ENCODE measurements at places on chromosomes 7 and 10.
A peak's percentile ranks its signal among the peaks of the same experiment; 100 is the strongest.

DNA sequence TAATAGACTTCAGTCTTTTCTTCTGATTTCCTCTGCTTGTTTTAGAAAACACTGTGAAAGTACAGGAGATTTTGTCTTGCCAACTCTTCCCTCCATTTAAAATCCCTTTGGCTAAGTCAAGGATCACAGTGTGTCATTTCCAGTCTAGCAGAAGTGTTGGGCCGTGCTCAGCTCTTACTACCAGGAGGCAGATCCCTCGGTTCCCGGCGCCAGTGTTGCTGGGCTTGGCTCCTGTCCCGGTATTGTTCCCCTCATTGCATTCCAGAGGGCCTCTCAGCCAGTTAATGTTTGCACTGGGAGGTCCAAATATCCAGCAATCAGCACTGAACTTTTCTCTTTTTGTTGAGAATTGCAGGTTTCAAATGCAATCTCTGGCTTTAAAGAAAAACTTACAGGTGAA is 612.1 kb upstream of the MGMT start:
- DNase-seq: peak; percentile 19

- no peak for DNase-seq
Measured at GRCh38 chr7:133253519-133253875, 619 bp downstream of the EXOC4 start.

- DNase-seq: no peak
Measured at GRCh38 chr7:137891016-137891655, 44.4 kb upstream of the DGKI start.

DNA sequence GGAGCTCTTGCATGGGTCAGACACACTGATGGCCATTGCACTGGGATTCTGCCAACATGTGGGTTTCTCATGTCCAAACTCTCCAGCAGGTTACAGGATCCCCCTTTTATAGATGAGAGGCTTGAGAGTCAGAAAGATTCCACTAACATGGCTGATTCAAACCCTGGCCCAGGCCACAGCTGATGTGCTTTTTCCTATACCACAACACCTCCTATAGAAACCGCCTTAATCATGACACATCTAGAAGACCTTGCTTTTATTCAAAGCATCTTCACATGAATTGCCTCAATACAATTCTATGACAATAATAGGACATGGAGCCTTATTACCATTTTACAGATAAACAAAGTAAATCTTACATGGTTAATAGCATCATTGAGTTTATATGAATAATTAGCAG is 188.6 kb downstream of the DPY19L1 start:
- DNase-seq: no peak

DNA sequence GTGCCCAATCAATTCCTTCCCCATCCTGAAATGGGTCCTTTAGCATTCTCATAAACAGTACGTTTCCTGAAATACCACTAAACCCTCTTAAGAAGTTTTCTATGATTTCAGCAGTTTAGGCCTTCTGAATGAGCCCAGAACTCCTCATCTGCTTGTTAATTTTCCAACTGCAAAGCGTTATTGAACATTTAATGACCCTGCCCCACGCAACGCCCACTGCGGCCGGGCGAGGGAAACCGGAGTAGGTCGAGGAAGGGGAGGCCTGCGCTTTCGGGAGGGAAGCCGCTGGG is 608 bp upstream of the UBN2 start:
- DNase-seq: no peak

DNA sequence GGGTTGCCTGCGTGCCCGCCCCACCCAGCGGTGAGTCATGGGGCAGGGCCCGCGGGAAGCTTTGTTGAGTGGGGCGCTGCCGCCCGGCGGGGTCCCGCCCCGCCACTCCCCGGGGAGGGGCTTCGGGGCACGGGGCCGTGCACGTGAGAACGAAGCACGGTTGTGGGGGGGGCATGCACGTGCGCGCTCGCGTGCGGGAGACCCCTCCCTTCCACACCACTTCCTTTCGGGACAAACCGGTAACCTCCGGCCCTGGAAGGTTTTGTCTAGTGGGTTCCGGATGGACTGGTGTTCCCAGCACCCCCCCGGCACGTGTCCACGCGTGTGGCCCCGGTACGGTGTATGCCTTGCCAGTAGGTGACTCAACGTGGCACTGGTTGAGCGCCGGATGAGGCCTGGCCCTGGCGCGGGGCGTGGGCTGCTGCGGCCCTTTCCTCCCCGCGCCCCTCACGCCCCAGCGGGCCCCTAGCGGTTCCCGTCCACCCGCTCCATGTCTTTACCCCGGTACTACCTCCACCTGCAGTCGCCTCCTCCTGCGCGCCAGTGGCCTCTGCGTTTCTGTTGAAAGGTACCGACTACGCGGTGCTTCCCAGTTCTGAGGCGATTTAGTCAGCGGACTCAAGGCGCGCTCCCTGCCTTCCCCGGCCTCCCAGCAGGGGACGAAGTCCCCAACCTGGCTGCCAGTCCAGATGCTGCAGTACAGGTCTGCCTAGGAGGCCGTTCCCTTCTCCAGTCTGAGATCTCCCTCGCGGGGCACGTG is 3.1 kb downstream of the ADIRF start:
- peak; percentile 76 for DNase-seq

DNA sequence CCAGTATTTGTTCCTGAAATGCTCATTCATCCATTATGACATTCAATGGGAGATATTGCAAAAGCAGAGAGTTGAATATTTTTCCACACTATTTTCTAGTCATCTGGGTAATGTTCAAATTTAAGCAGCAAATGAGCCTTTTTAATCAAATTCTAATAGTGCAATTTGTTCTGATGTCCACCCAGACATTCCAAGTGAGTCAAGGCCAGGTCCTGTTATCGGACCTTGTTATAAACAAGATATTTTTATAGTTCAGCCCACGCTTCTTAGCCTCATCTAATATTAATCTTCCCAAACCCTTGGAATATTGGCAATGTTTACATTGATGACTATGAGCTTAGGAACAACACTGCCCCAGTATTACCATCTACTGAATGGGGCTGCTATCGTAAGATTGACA is 500.1 kb upstream of the PHF14 start:
- DNase-seq: no peak

DNA sequence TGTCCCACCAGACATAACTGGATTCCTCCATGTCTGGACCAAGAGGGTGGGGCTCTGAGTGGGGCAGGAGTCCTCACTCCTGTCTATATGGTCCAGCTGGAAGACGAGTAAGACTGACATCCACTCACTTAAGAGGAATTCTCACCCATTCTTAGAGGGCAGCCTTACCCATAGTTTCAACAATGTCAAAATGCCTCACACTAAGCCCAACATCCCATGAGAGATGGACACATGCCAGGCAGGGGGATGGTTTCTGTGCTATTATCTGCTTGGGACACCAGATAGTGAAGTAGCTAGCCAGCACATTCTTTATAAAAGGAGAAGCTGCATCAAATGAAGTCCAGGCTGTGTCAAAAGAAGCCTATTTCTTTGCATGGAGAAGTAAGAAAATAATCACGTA is 4.7 kb upstream of the LANCL2 start:
- no peak for DNase-seq

- no peak for DNase-seq
Measured at GRCh38 chr10:132193907-132194552, 7.3 kb downstream of the DPYSL4 start.

GRCh38 chr7:85018498-85018897 is 168.4 kb downstream of the SEMA3D start:
- no peak for DNase-seq

DNA sequence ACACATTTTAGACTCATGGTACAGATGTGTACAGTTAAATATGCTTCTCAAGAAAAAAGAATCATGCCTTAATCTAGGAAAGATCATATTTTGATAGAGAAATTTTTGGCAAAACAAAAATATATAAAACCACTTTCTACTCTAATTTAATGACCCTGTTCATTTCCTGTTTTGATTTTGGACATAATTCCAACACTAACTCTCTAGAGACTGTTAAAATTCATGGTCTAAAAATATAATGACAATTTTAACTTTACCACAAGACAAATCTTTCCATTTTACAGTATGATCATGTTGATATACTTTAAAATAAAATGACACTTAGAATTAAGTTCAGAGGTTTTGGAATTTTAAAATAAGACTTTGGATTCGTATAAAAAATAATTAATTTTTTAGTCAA is 45.2 kb downstream of the PRKG1 start:
- DNase-seq: no peak

DNA sequence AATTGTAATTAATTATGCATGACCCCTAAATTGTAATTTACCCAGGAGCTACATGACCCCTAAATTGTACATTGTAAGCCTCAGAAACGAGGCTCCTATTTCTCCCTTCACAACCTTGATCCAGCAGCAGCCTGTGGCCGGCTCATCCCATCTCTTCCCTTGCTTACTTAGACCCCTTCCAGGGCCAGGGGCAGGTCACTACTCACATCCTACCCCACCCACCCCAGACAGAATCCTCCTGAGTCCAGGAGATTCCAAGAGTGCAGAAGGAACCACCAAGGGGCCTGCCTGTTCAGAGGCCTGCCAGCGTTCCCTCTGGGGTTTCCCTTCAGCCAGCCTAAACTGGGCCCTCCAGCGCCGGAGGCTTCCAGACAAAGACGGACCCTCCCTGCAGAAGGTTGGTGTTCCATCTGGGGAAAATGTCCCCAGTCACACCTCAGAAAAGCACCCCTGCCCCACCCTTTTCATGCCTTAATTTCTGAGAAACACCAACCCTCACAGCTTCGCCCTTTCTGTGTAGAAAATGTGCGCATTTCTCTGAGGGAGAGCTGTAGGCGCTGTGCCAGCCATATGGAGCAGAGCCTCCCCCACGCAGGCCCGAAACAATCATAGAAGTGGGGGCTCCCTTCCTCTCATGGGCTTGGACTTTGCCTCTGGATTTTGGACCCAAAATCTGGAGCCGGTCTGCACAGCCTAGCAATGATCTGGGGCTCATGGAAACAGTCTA is 19.2 kb downstream of the LEP start:
- DNase-seq: no peak

DNA sequence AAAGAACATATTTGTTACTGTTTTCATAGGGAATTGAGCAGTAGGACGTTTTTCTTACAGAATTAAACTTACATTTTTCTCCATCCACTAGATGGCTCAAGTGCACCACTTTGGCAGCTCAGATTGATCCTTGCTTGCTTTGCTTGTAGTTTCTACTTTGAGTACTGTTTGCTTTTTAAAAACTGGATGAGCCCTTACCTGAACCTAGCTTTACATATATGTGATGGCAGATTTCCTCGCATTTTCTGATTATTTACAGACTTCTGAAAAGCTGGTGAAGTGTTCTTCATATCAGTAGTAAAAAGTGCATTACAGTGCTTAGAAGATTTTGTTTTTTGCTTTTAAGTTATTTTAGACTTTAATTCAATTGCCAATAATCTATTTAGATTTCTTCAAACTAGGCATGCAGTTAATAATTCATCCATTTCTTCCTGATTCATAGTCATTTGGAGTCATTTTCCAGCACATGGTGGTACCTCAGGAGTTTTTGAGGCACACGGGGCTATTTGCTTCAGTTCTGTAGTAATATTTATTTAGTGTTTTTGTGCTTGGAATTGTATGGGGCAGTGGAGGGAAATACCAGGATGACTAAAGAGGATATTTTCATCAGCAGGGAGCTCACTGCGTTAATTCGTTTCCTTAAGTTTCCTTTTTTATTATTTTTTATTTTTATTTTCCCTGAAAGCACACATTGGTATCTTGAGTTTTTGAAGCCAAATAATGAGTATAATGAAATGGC is 57.3 kb downstream of the MAPK8 start:
- peak; percentile 79 for DNase-seq

- peak; percentile 62 for DNase-seq
Measured at GRCh38 chr7:27100694-27101170, 1.8 kb downstream of the HOXA2 start.

DNA sequence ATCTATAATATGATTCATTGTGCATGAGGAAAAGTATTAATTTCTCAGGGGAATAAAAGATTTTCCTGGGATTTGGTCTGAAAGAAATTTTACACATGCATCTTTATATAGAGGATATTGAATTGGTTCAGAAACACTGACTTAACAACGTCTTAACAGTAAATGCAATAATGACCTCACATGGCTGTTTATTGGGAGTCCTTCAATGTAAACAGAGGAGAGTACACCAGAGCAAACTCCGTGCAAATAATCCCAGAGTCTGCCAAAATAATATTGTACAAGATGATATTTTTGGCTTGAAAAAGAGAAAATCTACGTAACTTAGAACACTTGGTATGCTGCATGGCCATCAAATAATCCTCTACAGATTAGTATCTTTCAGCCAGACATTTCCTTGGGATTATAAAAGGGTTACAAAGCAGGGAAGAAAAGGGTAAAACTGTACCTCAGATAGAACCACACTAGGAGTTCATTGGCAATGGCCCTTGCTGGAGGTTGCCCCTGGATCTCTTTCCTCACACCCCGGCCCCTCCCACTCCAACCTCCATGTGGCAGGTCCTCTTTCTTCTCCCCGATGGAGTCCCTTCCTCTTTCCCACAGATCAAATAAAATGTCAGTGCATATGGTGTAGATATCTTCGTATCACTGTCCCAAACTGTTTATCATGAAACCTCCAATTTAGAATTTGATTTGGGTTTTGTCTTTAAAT is 196.4 kb downstream of the EVX1 start:
- no peak for DNase-seq

GRCh38 chr10:132551093-132551807 is 13.7 kb downstream of the INPP5A start:
- no peak for DNase-seq

DNA sequence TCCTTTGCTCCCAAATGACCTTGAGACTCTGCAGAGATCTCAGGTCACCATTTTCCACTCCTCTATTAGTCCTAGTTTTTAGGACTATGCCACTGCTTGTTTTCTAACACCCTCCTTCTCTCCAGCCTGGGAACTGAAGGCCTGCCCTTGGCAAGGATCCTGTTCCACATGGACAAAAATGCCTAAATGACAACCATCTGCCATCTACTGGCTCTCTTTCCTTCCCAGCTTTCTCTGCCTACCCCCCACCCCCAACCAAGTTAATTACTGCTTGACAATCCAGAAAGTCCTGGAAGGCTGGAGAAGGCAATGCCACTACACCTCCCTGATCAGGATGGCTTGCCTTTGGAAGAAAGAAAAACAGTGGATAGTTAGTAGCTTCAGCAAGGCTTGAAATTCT is 44.8 kb upstream of the SP8 start:
- no peak for DNase-seq

- DNase-seq: no peak
Measured at GRCh38 chr7:44471436-44471835, 19.0 kb downstream of the NUDCD3 start.

DNA sequence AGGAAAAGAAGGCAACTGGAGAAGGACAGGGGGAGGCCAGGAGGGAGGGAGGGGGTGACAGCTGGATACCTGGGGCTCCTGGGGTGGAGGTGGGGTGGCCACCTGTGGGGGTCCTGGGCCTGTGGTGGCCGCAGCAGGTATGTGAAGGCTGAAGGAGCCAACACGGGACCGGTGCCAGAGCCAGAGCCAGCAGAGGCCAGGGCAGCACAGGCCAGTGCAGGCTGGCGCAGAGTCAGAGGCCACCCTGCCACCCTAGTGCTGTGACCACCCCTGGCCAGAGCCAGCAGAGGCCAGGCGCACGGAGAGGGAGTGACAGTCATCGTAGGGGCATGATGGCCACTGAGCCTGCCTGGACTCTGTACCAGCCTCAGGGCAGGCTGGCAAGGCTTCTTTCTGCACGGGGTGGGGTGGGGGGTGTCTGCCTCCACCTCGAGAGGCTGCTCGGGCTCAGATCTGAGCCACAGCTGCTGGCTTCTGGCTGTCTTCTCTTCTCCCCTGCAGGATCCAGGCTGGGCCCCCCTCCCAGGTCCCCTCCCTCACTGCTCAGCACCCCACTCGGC is 28.8 kb downstream of the YKT6 start:
- no peak for DNase-seq

GRCh38 chr7:141945356-141945755 is 1.4 kb downstream of the CLEC5A start:
- no peak for DNase-seq

Measured in GM23338 (cell line).